Fibroblast of skin of right quadriceps (primary cell): ENCODE measurements at places on chromosomes 2 and 18.
A peak's percentile ranks its signal among the peaks of the same experiment; 100 is the strongest.

GRCh38 chr2:11248-11941 lies 34.9 kb downstream of the FAM110C start:
- peak; percentile 1 for DNase-seq

DNA sequence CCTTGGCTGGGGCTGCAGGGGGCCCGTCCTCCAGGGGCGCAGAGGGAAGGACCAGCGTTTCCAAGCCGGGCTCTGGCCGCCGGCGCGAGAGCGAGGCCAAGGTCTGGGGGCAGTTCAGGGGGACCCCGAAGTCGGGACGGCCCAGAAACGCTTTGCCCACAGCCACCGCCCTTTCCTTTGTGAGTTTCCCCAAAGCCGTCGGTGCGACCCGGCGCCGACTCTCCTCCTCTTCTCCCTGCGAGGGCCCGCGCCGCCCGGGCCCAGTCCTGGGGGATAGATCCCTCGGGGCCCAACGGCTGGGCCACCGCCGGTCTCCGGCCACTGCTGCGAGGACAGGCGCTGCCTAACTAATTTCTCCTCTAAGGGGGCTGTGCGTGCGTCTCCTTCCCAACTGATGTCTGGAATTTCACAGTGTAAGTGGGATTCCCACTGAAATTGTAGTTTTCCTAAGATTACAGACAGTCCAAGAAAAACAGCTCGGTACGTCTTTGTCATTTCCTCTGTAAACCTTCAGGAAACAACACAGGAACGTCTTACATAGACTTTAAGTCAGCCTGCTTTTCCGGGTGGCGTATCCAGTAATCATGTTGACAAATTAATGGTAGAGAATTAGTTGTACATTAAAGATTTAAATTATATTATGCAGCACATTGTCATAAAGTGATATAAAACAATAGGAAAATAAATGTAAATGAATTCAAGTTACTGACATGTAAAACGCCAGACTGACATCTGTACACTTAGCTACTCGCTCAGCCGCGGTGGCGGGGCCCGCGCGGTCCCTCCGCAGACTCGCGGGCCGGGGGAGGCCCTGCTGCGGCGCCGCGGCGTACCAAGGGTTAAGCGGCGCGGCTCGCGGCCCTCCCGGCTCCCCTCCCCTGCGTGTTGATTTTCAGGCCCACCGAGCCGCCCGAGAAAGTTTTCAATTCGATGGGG lies 139.4 kb upstream of the SIX3 start:
- no peak for DNase-seq

GRCh38 chr2:228867406-228867805 lies 403.7 kb downstream of the PID1 start:
- DNase-seq, result no peak

DNA sequence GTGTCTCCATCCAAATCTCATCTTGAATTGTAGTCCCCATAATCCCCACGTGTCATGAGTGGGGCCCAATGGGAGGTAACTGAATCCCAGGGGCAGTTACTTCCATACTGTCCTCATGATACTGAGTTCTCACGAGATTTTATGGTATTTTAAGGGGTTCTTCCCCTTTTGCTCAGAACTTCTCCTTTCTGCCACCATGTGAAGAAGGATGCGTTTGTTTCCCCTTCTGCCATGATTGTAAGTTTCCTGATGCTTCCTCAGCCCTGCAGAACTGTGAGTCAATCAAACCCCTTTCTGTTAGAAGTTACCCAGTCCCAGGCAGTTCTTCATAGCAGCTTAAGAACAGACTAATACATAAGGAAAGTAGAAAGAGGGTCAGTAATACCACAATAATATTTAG lies 480.4 kb downstream of the KCNJ3 start:
- DNase-seq, result no peak

GRCh38 chr2:168459256-168459655 lies 3.2 kb downstream of the CERS6 start:
- DNase-seq, result no peak

DNA sequence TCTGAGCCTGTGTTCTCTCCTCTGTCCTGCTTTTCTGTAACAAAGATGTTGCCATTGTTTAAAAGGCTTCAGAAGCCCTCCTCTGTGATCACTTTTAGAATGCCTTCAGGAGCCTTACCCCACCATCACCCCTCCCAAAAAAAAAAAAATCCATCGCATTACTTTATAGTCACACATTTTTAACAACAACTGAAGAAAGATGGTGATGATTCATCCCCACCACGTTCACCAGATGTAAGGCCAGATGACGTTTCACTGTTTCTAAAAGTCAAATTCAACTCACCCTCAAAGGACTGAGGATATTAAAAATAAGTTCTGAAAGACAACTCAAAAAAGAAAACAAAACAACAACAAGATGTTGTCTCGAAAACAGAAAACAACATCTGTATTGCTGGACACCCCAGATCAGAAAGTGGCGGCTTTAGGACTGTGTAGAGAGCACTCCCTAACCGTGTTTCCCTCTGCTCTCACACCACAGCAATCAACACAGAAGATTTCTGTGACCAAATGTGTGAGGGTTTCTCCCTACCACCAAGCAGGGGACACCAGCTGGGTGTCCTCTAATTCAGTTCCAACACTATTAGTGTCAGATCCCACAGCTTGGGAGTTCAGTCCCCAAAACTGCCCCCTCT lies 61.9 kb upstream of the CREB1 start:
- peak; percentile 86 for DNase-seq

GRCh38 chr18:40866968-40867367 lies 1088.1 kb upstream of the PIK3C3 start:
- DNase-seq, result no peak

DNA sequence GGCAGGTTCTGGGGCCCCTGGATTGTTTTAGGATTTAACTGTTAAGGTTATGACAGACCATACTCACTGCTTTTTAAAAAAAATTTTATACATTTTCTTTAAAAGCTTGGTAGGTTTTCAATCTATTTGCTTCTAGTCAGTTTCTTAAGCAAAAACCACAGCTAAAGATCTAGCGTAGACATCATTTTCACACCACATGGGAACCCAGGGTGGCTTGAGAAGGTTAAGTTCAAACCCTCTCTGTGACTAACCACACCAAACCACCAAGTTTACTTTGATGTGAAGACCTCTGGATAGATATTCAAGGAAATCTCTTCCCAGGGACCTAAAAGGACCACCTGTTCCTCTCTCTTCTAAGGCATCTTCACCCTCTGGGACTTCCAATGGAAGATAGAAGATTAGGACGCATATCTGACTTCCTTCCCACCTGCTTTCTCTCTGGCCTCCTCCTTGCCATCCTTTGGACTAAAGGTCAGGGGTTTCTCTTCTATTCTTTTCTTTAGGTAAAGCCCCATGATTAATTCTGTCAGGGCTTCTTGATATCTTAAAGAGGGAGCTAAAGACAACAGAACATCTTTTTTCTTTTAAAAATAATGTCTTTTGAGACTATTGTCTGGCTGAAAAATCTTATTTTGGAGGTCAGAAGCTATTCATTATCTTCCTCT lies 32.3 kb downstream of the FOSL2 start:
- no peak for DNase-seq

DNA sequence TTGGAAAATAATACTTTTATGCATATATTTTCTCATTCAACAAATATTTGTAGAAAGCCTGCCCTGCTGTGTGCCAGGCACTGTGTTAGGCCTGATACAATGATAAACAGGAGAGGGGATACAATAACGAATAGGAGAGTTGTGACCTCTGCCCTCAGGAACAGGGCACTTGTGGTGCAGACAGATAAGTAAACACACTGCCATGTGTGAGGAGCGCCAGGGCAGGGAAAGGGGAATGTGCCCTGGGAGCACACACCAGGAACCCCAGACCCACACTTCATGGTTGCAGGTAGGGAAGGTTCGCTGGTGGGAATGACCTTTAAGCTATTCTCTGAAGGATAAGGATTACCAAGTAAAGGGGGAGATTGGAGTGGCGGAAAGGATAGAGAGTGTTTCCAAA lies 42.2 kb upstream of the DSC1 start:
- DNase-seq, result no peak

DNA sequence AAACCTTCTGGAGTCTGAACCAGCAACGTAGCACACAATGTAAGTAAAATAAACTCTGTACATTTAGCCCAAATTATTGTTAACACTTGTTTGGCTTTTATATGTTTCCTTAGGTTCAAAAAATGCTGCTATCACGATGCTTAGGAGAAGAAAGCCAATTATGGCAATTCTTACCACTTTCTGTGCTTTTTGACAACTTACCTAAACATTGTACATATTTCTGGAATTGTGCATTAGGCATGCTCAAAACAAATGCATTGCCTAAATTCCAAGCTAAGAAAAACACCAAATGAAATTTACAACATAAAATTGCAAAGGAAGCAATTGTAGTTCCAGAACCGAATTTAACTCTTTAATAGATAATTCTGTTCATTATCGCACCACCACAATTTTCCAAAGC lies 585.6 kb upstream of the DSEL start:
- DNase-seq, result no peak

- DNase-seq, result no peak
These were observed 21.0 kb downstream of the SPOPL start for GRCh38 chr2:138522556-138522955.

DNA sequence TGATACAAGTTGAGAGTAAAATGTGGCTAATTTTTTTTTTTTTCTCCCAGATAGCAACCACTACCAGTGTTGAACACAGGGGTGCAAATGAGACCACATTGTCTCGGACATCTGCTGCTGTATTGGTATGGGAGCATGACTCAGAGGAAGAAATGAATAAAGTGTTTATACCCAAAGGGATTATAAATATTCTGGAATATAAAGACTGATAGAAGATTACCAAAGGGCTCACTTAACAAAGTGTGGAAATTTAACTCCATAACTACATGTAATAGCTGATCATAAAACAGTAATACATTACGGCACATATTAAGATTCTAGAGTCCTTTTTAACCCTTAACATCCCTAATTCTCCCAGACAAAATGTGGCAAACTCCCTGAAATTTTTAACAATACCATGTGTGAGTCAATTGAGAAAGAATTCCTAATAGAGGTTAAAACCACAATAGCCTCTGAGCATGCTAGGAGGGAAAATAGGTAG lies 1023.0 kb upstream of the ACVR2A start:
- peak; percentile 71 for DNase-seq
